ENCODE measurements at places on chromosomes 12 and 14.
A peak's percentile ranks its signal among the peaks of the same experiment; 100 is the strongest.

DNA sequence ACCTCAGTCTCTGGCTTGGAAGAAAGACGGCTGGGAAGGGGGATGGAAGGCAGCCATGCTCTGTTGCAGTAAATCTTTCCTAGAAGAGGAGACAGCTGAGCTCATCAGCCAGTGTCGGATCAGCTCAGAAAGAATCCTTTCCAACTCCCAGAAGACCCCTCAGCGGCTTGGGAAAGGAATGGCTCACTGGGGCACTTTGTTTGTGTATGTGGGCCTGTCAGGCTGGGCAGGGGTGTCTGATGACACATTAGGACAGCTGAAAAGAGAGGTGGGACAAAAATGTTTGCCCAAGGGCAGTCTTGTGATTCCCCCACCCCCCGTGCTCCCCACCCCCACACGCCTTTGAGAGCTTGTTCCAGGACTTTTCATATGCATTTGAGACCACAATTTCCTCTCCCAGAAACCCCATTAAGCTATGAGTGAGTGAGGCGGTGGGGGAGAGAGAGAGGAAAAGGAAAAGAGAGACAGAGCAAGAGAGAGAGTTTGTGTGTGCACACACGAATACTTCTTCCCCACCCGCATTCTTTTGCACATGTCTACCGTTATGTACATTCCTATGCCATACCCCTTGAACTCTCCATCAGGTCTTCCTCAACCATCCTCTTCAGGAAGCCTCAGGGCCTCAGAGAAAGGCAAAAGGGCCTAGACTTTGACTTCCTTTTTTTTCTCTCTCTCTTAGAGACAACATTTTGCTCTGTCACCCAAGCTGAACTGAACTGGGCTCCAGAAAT, 198.9 kb downstream of the ZFP36L1 start:
- peak; percentile 63 for DNase-seq

- no peak for DNase-seq
Observed at GRCh38 chr12:130973906-130974305, 20.2 kb downstream of the ADGRD1 start.

DNA sequence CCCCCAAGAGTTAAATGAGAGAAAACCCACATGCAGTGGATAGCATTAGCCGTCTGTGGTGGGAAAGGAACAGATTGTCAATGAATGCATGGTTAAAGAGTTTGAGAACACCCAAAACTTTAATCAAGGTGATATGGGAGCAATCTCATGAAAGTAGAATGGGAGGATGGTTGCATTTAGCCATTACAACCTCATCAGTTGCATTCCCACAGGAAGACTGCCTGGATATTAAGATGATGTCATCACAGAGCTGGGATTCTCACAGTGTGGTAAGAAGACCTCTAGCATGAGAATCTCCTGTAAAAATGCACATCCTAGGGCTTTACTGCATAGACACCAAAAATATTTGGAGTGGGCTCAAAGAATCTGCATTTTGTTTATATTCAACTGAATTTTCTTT, 284.9 kb downstream of the RGS6 start:
- no peak for DNase-seq

DNA sequence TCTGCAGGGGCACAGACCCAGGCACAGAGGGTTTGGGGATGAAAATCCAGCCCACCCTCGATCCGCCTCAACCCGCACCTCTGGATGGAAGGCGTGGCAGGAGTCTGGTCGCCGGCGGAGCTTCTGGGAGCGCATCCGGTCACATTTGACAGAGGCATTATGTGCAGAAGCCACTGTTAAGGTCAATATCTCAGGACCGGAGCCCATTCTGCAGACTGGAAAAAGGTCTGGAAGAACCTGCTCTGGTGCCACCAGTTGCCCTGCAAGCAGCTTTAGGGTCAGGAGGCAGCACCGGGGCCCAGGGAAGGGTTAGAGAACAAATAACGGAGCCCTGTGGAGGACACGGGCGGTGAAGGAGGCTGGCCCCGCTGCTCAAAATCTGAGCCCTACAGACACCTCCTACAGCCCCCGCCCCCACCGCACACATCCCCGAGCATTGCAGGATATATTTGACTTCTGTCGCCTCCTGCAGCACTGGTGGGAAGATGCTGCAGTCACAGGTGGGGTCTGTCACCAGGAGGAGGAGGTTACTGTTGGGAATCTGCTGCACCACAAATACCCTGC, 25.1 kb upstream of the LRTM2 start:
- no peak for DNase-seq

GRCh38 chr12:188910-189621, 24.9 kb downstream of the SLC6A12 start:
- DNase-seq: peak; percentile 58

- no peak for DNase-seq
Observed at GRCh38 chr12:49041881-49042484, 18.6 kb downstream of the KMT2D start.

Data from SW480 (cell line).